ENCODE measurements at places on chromosomes 1 and 21. TPM values are rescaled to one million over a fixed set of nuclear protein-coding genes. Genes with fewer than 3 reads are reported as not detected.

CR1L gene
- 1.00 TPM for total RNA-seq

VAMP3 gene
- total RNA-seq = 183 TPM

GJA5 gene
- total RNA-seq = 0.59 TPM

UCHL5 gene
- total RNA-seq = 17.7 TPM

BARHL2 gene
- total RNA-seq = not detected

OR2L8 gene
- not detected for total RNA-seq

CCDC30 gene
- 0.20 TPM for total RNA-seq

OR2L3 gene
- total RNA-seq = not detected

KRTAP7-1 gene
- not detected for total RNA-seq

GBP3 gene
- total RNA-seq = 39.9 TPM

PODN gene
- total RNA-seq = not detected

KIRREL1 gene
- total RNA-seq = 22.9 TPM

HOOK1 gene
- not detected for total RNA-seq

DNM3 gene
- total RNA-seq = 1.0 TPM

ARHGEF16 gene
- 0.80 TPM for total RNA-seq

PTAFR gene
- 0.05 TPM for total RNA-seq

SUSD4 gene
- not detected for total RNA-seq

ALPL gene
- 0.05 TPM for total RNA-seq

SPRR1B gene
- total RNA-seq = not detected

SIPA1L2 gene
- 9.3 TPM for total RNA-seq

SEC16B gene
- 1.1 TPM for total RNA-seq

LIPI gene
- not detected for total RNA-seq

PRPF38B gene
- total RNA-seq = 8.2 TPM

PTPN22 gene
- 3.1 TPM for total RNA-seq

KRTAP19-5 gene
- total RNA-seq = not detected

CD101 gene
- total RNA-seq = 0.10 TPM

NR1I3 gene
- not detected for total RNA-seq

ATP6V1G3 gene
- not detected for total RNA-seq

ZBTB48 gene
- total RNA-seq = 10.5 TPM

APOBEC4 gene
- not detected for total RNA-seq

OR10Z1 gene
- not detected for total RNA-seq

C4BPA gene
- not detected for total RNA-seq

HES3 gene
- total RNA-seq = not detected

NGF gene
- not detected for total RNA-seq

KIF21B gene
- 1.2 TPM for total RNA-seq

FGR gene
- 0.13 TPM for total RNA-seq

TSPEAR gene
- 0.10 TPM for total RNA-seq

CHRM3 gene
- total RNA-seq = not detected

NKAIN1 gene
- 0.47 TPM for total RNA-seq

FBXO2 gene
- total RNA-seq = not detected

ADCY10 gene
- not detected for total RNA-seq

ARTN gene
- total RNA-seq = 0.05 TPM

TACSTD2 gene
- 10.3 TPM for total RNA-seq

OLIG2 gene
- total RNA-seq = not detected
